SJSA1 (cell line): ENCODE measurements at places on chromosomes 2 and 18. TPM values are rescaled to one million over a fixed set of nuclear protein-coding genes. Genes with fewer than 3 reads are reported as not detected.

DNA sequence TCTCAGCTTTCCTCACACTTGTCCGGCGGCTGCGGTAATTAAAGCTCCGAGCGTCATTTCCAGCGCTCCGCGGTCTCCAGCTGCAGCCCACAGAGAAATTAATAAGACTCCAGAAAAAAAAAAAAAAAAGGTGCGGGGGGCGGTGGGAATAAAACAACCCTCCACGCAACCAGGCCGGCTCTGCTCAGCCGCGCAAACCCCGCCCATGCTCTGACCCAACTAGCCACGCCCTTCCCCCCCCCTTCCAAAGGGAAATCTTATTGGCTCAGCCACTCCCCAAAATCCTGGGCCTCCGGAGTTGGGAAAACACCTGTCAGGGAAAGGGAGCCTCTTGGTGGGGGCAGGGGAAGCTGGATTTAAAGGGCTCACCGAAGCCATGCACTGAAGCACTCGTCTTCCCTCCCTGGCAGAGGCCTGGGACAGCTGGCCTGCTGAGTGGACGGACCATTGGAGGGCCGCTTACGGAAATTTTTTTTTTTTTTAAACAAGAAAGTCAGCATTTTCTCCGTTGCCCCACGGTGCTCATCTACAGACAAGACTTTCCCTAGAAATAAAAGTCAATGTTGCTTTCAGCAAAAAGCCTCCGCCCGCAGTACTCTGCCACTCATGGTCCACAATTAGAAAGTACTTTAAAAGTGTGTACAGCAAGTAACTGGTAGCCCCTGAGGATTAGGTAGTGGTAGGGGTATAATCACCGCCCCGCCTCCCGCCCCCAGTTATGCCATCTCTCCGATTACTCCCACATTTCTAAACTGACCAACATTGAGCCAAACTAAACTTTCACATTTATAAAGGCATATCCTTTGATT, 674 bp upstream of the ERBB4 start:
- DNase-seq: no peak

GRCh38 chr18:11274144-11274794, 124.9 kb upstream of the PIEZO2 start:
- DNase-seq: no peak

GRCh38 chr2:48855142-48855541, 99.6 kb upstream of the LHCGR start:
- DNase-seq: no peak

Gene UBXN2A
- 21.0 and 34.3 TPM in 2 replicates for total RNA-seq

- DNase-seq: no peak
Measured at GRCh38 chr2:74374509-74375205, 5.5 kb downstream of the DCTN1 start.
